ENCODE measurements at places on chromosomes 13 and 19.

DNA sequence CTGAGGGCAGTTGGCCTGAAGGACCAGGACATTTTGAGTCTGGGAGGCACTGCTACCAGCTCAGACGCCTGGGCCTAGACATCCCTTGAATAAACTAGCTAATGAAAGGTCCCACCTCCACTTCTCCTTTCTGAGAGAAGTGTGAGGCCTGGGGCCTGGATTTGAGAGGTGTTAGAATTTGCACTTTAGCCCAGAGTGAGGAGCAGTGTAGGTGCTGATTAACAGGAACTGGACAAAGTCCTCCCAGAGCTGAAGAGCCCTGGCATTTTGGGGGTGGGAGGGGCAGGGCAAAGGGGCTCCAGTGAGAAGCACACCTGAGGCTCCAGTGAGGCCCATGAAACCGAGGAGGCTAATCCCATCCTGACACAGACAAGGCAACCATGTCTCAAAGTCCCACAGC is 15.2 kb upstream of the SLC1A5 start:
- DNase-seq = no peak

GRCh38 chr13:89891416-89891815 is 1456.1 kb upstream of the MIR17HG start:
- no peak for DNase-seq

GRCh38 chr13:51191743-51192142 is 30.5 kb upstream of the FAM124A start:
- DNase-seq = no peak

DNA sequence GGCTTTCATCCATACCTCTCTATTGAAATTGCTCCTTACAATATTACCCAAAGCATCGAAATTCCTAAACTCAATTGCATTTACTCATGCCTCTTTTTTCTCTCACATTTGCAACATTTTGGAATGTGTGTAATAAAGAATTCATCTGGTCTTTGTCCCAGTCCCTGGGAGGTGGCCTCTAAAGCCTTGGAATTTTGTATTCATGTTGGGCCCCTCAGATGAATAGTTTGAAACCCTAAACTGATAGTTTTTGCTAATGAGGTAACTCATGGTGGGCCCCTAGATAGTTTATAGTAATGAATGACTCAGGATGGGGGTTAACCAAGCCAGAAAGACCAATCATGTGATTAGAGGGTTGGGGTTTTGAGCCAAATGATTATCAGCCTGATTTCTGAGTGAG is 490.4 kb downstream of the DIAPH3 start:
- DNase-seq = no peak

- no peak for DNase-seq
These were observed 564.1 kb downstream of the DCT start for GRCh38 chr13:93915269-93915809.

DNA sequence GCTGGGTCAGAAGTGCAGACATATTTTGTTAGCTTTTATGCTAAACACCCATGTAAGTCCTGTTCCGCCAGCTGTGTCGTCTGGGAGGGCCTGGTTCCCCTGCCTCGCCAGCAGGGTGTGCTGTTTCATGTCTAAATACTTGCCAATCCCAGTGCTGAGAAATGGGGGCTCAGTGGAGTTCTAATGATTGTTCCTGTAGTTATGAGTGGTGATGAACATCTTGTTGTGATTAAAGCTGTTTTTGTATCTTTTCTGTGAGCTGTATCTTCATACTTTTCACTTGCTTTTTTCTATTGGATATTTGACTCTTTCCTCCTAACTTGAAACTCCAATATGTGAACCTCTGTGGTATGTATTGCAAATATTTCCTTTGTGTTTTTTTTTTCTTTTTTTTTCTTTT is 32.7 kb downstream of the KDM4B start:
- peak; percentile 13 for DNase-seq

Measured in CD4-positive, alpha-beta memory T cell (primary cell).